ENCODE measurements at places on chromosomes 3 and 15. TPM values are rescaled to one million over a fixed set of nuclear protein-coding genes. Genes with fewer than 3 reads are reported as not detected.

DNA sequence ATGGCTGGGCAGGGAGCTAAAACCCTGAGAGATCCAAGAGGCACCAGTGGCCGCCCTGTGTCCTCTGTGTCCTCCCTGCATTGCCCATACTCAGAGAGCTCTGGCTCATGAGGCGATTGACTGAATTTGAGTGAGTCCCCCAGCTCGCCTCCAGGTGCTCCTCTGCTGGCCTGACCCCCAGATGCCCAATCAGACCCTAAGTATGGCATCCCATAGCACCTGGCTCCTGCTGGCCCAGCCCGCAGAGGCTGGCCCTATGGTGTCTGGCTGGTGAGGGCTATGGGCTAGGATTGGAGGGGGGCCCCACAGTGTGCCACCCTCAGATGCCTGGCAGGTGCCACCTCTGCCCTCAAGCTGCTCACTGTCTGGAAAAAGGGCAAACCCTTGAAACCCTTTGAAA is 1.6 kb upstream of the TKT start:
- DNase-seq, result no peak

- DNase-seq, result no peak
Measured at GRCh38 chr3:126737527-126737926, 33.5 kb downstream of the CHCHD6 start.

DNA sequence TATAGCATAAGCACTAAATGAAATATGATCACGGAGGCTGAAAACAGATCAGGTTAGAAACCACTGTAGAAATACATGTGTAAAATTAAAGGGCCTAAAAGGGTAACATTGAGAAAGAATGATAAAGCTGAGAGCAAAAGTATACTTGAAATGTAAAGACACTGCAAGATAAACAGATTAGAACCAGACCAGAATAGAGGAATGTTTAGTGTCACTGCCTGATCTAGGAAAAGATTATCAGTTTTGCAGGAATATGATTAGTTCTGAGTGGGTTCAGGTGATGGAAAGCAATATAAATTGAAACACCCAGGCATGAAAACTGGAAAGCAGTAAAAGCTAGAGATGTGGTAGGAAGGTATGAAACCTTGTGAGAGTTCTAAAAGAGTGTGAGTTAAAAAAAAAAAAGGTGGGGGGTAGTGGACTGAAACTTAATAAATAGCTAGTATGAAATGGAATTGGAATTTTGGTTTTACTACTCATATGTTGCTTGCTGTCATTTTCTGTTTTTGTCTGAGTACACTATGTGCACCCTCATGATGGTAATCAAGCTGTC is 16.0 kb upstream of the C3orf38 start:
- no peak for DNase-seq

DNA sequence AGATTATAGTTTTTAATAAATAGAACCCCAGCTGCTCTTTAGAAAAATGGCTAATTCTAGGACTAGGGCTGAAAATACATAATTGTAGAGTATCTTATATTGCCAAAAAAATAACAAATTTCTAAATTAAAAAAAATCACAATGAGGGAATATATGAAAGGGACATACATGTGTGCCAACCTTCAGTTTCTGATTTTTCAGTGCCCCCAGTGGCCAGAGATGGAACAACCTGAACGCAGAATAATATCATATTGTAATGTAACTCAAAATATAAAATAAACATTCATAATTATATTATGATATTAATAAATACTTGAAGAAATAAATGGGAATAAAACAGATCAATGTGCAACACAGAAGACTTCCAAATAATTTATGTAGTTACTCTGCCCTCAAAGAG is 460.5 kb downstream of the ZNF385D start:
- no peak for DNase-seq

- DNase-seq, result no peak
Measured at GRCh38 chr3:149965278-149965677, 5.4 kb downstream of the PFN2 start.

DNA sequence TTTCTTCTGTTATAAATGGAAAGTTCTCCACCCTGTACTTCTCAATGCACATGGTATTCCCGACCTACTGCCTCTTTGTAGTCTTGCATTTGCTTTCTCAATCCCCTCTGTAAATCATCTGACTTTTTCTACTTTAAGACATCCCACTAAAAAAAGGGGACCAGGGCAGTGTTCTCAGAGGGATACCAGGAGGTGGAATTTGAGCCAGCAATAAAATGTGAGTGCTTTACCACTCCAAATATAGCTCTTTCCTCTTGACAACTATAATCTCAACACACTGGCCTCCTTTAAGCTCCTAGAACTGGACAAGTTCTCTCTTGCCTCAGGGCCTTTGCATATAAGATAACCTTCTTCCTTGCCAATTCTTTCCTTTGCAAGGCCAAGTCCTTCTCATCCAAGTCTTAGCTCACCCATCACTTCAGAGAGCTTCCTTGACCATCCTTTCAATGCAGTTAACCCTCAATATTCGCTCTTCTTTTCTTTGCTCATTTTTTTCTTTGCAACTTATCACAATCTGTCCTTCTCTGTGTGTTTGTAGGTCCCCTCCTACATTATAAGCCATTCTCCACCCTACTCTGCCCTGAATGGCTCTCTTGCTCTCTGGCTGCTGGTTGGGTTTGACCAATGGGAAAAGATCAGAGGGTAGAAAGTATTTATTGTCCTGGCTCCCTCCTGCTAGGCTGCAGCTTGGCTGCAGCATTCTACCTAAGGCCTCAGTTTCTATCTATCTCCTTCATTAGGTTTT is 93.4 kb downstream of the PRICKLE2 start:
- no peak for DNase-seq

DNA sequence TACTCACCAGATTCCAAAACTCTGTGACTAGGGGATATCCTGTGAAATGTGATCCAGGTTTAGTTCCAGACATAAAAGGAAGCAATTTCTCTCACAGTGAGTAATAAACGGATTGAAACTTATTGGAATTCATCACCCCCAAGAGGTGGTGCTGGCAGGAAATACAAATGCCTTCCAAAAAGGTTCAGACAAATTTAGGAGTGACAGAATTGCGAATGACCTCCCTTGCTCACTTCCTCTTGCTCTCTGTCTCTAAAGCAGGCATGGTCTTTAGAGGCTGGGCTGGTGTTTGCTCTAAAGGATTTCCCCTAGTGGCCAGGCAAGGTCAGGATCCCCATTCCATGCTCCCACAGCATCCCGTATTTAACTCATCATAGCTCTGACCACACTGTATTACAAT is 449.4 kb upstream of the PPP2R3A start:
- peak; percentile 9 for DNase-seq

- DNase-seq, result peak; percentile 30
Measured at GRCh38 chr15:40238532-40239403, at the start of gene PAK6. PAK6 (plus strand) TSS chr15:40239063; CDS start chr15:40264786, 25,723 bp downstream.

DNA sequence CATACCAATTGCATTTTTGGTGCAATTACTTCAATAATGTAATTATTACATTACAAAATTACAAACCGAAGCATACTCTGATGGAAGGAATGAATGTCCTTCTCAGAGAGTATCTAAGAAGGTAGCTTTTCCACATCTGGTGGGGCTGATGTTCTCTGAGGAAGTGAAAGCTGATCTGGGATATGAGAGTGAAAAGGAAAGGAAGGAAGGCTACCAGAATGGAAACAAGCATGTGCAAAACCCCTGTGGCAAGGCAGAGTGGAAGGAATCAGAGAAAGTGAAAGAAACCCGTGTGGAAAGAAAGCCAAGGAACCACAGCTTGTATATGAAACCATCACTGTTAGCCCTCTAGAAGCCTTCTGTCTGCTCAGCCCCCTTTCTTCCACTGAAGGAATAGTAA is 35.3 kb upstream of the GOLGA8A start:
- no peak for DNase-seq

GRCh38 chr3:123078101-123078500 is 11.3 kb downstream of the PDIA5 start:
- no peak for DNase-seq

- no peak for DNase-seq
Measured at GRCh38 chr3:150436161-150436560, 28.1 kb downstream of the TSC22D2 start.

GRCh38 chr3:47950453-47951169 is 65.6 kb downstream of the MAP4 start:
- no peak for DNase-seq

DNA sequence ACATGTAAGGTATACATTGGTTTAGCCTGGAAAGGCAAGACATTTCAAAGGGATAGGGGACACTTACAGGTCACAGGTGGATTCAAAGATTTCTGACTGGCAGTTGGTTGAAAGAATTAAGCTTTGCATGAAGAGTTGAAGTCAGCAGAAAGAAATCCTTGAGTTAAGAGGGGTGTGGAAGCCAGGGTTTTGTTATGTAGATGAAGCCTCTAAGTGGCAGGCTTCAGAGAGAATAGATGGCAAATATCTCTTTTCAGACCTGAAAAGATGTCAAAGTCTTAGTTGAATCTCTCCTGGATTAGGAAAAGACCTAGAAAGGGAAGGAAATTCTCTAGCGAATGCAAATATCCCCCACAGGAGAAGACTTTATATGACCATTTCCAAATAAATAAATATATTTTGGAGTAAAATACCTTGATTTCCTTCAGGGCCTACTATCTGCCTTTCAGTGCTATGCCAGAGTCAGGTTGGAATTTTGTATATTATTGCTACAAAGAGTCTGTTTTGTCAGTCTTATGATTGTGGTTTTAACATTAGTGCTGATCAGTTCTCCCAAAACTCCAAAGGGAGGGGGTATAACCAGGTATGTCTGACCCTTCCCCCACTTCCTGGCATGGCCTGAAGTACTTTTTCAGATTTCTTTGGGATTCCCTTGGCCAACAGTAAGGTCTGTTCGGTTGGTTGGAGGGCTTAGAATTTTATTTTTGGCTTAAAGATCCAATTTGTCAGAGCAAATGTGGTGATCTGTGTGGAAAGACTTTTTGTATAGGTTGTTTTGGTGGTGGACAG is 286.4 kb downstream of the LRTM1 start:
- no peak for DNase-seq

DNA sequence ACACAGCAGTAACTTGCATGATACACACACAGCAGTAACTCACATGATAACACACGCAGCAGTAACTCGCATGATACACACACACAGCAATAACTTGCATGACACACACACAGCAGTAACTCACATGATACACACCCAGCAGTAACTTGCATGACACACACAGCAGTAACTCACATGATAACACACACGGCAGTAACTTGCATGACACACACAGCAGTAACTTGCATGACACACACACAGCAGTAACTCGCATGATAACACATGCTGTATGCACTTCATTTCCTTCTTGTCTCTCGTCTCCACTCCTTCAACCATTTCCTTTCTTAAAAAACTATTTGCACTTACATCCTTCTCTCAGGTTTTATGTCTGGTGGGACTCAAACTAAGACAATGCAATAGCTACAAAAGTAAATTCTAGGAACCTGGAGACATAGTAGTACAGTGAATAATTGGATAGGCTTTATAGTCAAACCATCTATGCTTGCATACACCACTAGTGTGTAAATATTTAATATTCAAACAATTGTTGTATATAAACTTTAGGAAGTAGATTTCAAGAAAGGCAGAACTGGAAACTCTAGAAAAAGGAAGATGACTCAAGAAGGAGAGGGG is 130.8 kb downstream of the UACA start:
- no peak for DNase-seq

- DNase-seq, result no peak
Measured at GRCh38 chr3:101851072-101851770, 1.9 kb downstream of the NFKBIZ start.

DNA sequence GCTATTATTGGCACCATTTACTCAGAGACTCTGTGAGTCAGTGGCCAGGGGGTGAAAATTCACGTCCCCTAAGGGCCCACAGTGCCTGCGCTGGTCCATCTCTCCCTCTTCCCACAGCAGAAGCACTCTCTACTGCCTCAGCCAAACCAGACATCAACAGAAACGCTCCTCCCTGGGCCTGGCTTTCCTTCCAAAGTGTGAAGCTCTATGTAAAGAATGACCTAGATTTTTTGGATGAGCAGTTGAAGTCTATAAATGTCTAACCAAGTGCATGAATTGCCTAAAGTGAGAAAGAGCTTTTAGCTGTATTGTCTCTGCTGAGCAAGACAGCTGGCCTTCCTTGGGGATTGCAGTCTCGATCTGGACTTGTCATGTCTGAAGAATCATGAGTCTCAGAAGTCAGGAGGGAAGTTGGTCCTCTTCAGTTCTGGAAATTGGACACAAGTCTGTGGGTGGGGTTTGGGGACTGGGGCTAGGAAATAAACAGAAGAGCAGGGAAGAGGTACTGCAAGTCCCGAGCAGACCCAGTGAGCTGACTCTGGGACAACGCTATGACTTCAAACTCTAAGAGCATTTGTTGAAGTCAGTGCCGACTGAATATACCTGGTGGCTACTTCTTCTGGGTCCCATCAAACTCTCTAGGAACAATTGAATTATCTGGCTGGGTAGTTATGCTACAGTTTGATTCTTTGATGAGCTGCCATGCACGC is 29.0 kb downstream of the RASGRP1 start:
- no peak for DNase-seq

GRCh38 chr3:157135671-157136396 is 24.1 kb downstream of the CCNL1 start:
- peak; percentile 51 for DNase-seq

The ITIH3 gene
- polyA plus RNA-seq, result 0.04 TPM

The C3orf49 gene
- polyA plus RNA-seq, result not detected

The ACP3 gene
- polyA plus RNA-seq, result 0.21 TPM

The LYZL4 gene
- not detected for polyA plus RNA-seq

The ARGFX gene
- polyA plus RNA-seq, result not detected

The OCA2 gene
- 0.17 TPM for polyA plus RNA-seq

The HTR3E gene
- not detected for polyA plus RNA-seq

The LINGO1 gene
- 3.5 TPM for polyA plus RNA-seq

The SERINC4 gene
- polyA plus RNA-seq, result 0.04 TPM

The EXOG gene
- polyA plus RNA-seq, result 11.2 TPM

The RPN1 gene
- polyA plus RNA-seq, result 140 TPM

The KY gene
- not detected for polyA plus RNA-seq

The DNAJA4 gene
- polyA plus RNA-seq, result 0.07 TPM

The KATNBL1 gene
- polyA plus RNA-seq, result 40.0 TPM

The HTR3D gene
- not detected for polyA plus RNA-seq

The SNTN gene
- polyA plus RNA-seq, result not detected

The CDHR4 gene
- 1.1 TPM for polyA plus RNA-seq

The CORO2B gene
- polyA plus RNA-seq, result 1.8 TPM

The SEMA7A gene
- polyA plus RNA-seq, result 1.7 TPM

The SLC12A1 gene
- not detected for polyA plus RNA-seq

All from A549 (cell line).